ENCODE measurements at places on chromosomes 6 and 20.

DNA sequence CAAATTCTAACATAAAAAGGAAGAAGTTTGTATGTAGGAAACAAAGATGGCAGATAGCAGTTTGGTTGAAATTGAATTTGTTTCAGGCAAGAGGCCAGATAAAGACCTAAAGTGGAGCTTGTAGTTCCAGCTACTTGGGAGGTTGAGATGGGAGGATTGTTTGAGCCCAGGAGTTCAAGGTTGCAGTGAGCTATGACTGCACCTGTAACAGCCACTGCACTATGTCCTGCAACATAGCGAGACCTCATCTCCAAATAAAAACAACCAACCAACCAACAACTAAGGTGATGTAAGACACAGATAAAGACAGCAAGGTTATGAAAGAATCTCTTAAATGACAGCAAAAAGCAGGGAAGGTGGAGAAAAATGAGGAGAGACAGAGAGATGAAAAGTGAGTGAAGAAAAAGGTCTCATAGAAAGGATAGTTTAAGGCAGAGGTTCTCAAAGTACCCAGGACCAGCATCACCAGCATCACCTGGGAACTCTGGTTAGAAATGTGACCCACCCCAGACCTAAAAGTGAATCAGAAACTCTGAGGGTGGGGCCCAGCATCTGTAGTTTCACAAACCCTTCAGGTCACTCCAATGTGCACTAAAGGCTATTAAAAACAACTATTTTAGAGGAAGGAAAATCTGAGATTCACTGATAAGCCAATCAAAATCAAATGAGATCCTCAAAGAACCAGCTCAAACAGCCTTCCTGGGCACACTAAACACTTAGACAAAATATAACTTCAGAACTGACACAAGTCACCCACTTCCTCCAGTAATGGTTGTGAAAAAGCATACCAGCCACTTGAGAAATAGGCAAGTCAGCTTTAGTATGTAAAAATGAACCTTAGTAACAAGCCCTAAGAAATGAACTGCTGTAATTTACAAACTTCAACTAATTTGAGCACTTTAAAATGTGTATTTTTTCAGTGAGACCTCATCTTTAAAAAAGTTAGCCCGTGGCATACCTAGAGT lies 57.6 kb downstream of the FAM184A start:
- DNase-seq = no peak

DNA sequence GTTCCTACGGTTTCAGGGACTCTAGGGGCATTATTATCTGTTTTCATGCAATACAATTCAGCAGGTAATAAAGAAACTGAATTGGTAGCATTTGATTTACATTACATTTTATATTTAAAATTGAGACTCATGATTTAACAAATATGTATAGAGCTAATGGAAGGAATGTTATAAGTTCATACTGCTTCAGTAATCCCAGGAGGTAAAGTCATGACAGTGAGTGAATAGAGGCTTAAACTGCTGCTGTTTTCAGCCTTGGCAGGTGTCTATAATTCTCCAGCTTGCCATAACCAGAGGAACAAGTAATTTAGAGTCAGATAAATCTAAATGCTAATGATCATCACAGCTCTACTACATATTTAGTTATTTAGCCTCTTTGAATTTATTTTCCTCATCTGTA lies 360.8 kb upstream of the MANEA start:
- no peak for DNase-seq

DNA sequence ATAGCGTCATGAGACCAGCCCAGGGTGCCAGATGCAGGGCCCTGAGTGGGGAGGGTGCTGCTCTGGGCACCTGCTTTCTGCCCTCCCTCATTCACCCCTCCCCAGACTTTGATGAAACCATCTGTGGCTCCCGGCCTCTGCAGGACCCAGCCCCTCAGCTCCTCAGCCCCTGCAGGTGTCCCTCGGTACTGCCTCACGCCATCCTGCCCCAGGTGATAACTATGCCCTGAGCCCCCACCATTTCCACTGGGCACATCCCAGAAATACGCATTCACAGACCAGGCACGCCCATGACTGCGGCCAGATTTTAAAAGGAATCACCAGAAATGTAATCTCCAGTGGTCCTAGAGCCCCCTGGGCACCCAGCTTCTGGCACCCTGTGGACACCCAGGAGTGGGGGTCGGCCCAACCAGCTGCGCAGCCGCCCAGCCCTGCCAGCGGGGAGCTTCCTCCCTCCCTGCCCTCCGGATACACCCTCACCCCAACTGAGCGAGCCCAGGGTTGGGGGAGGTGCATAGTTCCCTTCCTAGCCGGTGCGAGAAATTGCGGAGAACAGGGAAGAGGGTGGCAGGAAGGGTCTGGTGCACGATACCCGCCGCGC lies 615 bp upstream of the NTSR1 start:
- DNase-seq = no peak

DNA sequence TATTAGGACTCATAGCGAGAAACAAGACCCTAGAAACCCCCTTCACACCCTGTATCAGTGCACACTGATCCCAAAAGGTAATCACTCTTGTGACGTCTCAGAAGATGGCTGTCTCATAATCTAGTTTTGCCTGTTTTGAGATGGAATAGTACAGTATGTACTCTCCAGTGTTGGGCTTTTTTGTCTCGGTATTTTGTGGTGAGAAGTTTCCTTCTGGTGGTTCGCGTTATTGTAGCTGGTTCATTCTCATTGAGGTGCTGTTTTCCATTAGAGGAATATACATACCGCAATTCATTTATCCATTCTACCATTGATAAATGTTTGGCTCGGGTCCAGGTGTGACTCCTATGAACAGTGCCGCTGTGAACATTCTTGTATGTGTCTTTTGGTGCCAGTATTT lies 27.9 kb upstream of the MAP3K4 start:
- no peak for DNase-seq
